Activated CD8-positive, alpha-beta memory T cell treated with anti-CD3 and anti-CD28 coated beads for 1 hour (primary cell): ENCODE measurements at places on chromosomes 7 and 10.

GRCh38 chr7:29468196-29468595, 95.4 kb upstream of the PRR15 start:
- DNase-seq: no peak

DNA sequence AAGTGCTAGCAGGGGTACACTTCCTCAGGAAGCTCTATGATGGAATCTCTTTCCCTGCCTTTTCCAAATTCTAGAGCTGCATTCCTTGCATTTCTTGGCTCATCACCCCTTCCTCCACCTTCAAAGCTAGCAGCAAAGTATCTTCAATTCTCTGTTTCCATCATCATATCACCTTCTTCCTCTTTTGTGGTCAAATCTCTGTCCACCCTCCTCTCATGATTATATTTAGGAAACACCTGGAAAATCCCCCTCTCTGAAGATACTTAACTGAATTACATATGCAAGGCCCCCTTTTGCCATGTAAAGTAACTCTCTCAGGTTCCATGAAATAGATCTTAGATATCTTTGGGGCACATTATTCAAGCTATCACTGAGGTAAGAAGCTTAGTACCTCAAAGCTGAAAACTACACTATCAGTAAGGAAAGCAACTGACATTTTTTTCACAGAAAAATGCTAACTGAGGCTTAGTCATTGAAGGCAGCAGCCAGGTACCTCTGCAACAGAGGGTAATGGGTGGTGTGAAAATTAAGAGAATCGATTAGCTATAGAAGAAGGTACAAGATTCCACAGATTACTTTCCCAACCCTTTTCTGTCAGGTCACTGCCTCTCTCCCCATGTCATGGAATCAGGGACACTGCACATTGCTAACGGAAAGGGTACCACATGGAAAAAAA, 197.3 kb downstream of the MACC1 start:
- DNase-seq: no peak

DNA sequence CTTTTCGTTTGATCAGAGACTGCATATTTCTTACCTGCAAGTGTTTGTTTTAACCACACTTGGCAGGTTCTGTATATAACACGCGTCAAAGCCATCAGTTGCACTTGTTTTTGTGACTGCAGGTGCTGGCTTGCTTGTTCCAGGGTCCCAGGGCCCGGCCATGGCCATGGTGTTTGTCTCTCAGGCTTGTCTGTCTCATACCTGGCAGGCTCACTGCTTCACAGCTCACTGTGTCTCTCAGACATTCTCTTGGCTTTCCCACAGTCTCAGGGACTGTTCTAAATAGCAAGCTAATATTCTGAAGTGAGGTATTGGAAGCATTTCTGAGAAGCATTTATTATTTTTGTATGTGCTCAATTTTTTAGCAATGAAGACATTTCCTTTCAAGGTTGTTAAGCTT, 46.9 kb downstream of the GPR141 start:
- DNase-seq: no peak

DNA sequence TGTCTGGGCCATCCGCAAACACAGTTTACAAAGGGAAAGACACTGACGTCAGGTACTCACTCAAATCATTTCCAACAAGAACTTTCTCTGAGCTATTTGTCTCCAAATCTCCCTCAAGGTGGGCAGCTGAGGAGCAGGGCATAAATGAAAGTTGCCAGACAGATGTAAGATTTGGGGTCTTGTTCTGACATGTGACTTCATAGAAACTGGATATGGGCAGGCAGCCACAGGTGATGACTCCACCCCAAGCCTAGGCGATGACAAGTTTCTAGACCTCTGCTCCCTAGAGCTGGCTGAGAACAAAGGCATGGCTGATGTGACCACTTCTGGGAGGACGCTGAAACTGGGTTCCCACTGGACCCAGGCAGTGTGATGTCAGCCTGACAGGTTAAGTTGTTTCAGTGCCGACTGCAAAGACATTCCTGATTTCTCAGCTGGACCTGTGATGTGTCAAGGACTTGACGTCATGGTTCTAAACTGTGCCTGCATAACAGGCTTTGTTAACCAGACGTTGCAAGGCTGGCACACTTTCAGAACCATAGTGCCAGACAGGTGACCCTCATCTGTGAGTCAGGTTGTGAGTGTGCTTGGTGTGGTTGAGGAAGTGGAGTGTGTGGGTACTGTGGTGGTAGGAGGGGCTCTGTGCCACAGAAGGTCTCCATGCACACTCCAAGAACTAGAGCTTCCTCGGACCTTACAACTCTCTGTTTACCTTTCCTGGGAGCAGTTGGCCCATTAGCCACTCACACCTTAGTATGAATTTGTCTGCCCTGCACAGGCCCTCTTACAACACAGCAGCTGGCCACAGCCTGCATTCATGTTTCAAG, 39.9 kb upstream of the EBF3 start:
- no peak for DNase-seq

- no peak for DNase-seq
Measured at GRCh38 chr10:86953747-86954680, 3.4 kb downstream of the MMRN2 start.

- no peak for DNase-seq
Measured at GRCh38 chr10:5490698-5491464, 8.5 kb downstream of the CALML5 start.

DNA sequence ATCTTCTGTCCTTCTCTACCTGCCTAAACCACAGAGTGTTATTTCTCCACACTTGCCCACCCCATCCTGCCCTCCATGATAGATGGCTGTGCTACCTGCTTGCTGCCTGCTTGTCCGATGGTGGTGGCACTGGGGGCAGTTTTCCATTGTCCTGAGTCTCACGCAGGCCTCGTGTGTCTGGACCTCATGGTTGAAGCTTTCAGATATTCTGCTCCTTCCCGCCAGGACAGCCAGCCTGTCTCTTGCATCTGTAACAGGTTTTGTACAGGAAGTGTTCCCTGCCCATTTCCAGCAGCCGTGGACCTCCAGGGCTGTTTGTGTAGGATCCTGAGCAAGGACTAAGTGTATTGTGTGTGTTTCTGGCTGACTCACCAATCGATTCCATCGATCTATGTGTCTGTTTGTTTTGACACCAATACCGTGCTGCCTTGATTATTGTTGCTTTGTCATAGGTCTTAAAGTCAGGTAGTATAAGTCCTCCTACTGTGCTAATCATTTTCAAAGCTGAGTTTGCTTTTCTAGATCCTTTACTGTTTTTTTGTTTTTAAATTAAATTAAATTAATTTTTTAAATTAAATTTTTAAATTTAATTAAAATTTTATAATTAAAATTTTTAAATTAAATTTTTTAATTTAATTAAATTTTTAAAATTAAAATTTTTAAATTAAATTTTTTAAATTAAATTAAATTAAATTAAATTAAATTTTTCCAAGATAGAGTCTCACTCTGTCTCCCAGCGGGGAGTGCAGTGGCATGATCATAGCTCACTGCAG, 8.5 kb downstream of the IL15RA start:
- DNase-seq: no peak

DNA sequence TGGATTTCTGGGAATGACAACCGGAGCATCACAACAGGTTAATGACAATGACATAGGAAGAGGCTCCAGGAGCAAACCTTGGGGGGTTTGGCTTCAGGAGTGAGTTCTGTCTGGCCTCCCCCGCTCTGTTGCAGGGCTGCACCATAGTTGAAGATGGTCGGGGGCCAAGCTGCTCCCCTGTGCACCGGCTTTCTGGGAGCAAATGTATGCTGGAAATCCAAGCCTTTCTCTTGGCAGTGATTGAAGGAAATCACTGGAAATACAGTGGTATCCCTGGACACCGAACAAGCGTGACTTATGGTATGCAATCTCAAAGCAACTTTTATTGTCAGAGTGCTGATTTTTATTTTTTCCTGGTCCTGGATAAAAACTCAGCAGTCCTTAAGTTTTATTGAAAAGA, 251.9 kb upstream of the ZNF32 start:
- no peak for DNase-seq

- no peak for DNase-seq
Measured at GRCh38 chr7:19133886-19134285, 11.3 kb downstream of the FERD3L start.
